Activated T-cell treated with anti-CD3 and anti-CD28 coated beads for 1 hour (primary cell): ENCODE measurements at places on chromosomes 11 and 22.

DNA sequence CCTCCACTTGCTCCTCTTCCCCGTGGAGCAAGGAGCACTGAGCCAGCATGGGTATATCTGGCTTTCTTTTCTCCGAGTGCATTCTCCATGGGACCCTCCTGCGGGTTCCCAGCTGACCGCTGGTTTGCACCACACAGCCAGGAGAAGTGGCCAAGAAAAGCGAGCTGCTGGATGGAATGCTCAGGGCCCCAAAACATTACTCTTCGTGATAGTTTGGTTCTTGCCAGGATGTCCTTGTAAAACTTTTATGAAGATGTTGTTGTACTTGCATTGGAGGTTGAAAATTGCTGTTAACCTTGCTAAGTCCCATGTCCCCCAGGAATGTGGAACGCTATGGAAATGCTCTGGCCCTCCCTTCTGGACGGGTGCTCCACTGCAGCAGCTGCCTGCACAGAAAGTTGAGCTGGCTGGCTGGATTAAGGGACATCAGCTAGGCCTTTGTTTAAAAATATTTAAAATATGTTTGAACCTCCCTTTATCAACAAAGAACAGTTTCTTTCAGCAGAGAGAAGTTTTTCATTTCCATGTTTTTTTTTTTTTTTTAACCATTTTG lies 68.7 kb downstream of the ZNRF3 start:
- DNase-seq = no peak

DNA sequence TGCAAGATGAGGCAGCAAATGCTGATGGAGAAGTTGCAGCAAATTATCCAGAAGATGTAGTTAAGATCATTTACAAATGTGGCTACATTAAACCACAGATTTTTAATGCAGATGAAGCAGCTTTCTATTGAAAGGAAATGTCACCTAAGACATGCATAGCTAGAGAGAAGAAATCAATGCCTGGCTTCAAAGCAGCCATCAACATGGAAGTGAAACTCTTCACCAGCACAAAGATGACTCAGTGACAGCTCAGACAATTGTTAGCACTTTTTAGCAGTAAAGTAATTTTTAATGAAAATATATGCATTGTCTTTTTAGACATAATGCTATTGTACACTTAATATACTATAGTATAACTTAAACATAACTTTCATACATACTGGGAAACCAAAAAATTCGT lies 71.4 kb downstream of the FANCF start:
- no peak for DNase-seq

- DNase-seq = no peak
Observed at GRCh38 chr11:48033918-48034341, 53.6 kb downstream of the PTPRJ start.

GRCh38 chr22:49426618-49427266 lies 400.9 kb downstream of the BRD1 start:
- no peak for DNase-seq

- DNase-seq = no peak
Observed at GRCh38 chr11:113728814-113729213, 22.7 kb upstream of the TMPRSS5 start.

GRCh38 chr11:47369676-47370075 lies 8.7 kb downstream of the SPI1 start:
- no peak for DNase-seq

GRCh38 chr11:32781721-32782120 lies 12.7 kb downstream of the CCDC73 start:
- DNase-seq = no peak

DNA sequence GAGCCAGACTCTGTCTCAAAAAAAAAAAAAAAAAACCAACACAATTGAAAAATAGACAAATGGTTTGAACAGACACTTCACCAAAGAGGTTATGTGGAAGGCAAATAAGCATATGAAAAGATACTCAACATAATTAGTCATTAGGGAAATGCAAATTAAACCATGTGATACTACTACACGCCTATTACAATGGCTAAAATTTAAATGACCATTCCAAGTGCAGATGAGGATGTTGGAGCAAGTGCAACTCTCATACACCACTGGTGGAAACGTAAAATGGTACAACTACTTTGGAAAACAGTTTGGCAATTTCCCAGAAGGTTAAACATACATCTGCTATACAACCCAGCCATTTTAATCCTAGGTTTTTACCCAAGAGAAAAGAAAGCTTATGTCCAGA lies 24.3 kb downstream of the EIF4ENIF1 start:
- DNase-seq = no peak

GRCh38 chr11:65309006-65309405 lies 5.7 kb upstream of the CDC42EP2 start:
- no peak for DNase-seq

DNA sequence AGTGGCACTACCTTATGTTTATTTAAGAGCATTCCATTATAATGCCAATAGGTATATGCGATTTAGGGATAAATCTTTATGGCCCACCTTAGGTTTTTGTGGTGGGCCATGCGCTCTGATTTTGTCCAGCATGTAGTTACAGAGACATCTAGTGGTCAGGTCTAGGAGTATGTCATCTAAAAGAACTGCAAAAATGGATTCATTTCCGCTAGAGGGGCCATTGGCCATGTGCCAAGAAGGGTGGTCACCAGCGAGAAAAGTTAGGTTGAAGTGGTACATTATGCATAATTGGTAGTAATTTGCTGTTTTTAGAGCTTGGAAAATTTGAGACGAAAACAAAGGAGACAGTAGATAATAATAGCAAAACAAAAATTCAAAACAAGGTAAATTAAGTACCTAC lies 27.7 kb downstream of the LRRC4C start:
- DNase-seq = no peak

DNA sequence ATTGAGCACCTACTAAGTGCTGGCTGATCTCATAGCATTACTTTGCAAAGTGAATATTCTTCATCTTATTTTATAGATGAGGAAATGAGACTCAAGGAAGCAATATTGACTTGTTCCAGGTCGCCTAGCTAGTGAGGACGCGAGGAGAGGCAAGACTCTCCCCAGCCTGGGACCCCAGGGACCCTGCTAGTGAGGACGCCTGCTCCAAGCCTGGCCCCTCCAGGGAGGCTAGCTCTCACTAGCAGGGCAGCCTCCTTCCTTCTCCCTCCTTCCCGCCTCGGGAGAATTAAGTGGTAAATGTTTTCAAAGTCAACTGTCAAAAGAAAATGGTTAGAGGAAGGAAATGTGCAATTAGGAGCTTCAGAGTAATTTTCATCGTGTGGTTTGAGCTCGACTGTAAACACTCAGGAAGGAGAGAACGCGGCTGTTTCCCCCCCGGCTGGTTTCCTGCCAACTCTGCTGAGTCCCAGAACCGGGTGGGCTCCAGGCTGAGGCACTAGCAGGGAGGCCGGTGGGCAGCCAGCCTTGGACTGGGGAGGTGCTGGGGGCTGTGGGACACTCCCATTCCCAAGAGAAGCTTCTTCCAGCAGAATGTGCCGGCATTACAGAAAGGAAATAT lies 17.9 kb downstream of the MYEOV start:
- no peak for DNase-seq

DNA sequence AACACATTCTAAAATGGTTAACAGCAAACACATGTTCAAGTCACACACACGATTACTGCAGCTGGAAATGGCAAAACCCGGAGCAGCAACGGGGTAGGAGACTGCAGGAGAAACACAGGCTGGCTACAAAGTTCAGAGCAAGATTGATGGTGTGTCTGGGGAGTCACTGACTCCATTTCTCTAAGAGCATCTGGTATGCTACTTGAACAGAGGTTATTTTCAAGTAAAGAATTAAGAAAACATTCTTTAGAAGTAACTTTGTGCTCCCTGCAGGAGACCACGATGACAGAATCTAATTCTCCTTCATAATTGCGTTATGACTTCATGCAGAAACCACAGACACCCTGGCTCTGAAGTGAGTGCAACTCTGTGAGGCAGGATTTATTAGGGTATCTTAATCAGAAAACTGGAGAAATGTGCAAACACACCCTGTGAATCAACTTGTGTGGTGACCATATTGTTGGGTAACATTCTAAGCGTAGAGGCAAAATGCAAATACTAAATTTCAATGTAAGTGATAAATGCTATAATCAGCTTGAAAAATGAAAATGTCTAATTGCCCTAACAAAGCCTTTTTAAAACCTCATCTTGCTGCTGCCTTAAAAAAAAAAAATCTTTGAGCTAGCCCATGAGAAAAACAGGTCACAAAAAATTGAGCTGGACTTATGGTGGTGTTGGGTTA lies 303.0 kb downstream of the CADM1 start:
- no peak for DNase-seq

- DNase-seq = no peak
Observed at GRCh38 chr22:24417200-24417599, 10.2 kb upstream of the ADORA2A start.

GRCh38 chr11:107733518-107733917 lies 21.7 kb upstream of the SLN start:
- no peak for DNase-seq

- no peak for DNase-seq
Observed at GRCh38 chr11:93494357-93494756, 48.8 kb downstream of the SMCO4 start.

DNA sequence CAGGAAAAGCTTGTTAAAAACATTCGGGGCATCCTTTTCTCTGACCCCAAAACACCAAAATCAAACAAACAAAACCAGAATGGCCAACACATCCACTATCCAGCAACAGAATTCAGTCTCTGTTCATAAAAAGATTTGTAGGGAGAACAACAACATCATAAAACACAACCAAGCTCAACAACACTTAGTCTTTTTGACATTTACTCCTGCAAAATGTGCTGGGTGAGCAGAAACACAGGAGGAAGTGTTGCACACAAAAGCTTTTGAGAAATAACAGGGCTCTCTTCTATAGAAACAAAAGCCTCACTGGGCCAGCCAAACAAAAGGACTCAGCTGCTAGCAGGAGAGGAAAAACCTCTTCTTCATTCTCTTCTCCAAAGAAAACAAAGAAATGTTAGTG lies 736.0 kb upstream of the CCDC90B start:
- no peak for DNase-seq

DNA sequence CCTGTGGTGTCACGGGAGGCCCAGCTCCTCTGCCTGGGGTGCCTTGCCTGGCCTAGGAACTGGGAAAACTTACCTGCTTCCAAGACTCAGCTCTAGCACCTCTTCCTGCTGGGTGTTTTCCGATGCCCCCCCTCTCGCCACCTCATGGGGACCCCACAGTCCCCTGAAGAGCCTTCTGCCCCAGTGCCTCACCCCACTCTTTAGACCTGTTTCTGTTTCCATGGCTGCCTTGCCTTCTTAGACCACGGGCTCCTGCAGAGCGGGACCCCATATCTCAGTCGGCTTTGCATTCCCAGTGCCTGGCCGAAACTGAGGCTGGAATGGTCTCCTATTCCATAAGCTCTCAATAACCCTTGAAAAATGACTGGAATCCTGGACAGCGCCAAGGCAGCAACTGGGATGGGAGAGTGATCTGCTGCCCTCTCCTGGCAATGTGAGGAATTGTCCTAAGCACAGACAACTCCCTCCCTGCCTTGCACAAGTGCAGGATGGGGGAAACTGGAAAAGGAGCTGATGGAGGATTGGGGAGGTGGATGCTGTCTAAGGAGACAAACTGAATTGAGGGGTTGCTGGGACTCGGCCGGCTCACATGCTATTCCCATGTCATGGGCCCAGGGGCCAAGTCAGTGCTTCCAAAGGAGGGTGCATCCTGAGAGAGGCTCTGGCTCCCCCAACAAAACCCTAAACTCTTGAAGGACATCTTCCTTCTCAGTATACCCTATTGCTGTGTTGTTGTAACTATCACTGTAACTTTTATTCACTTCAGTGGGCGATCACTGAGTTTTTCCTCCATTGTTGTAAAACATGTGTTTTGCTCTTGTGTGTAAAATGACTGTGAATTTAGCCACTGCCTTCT lies 26.6 kb upstream of the IL17RA start:
- DNase-seq = peak; percentile 17

- no peak for DNase-seq
Observed at GRCh38 chr11:117722082-117722481, 74.9 kb downstream of the DSCAML1 start.

DNA sequence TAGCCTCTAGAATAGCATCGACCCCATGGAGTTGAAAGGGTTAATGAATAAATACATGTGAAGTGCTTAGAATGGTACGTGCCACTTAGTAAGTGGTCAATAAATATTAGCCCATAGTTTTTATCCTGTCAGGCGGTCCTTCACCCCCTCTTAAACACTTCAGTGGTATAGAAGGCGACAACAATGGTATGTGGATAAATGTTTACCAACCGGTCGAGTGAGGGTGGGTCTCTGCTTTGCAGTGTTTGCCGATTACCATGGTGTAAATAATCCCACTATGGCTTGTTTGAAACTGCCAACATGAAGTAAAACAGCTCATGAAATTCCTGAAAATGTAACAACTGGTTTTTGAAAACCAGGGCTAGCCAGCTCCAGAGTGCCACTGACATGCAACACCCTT lies 541.2 kb downstream of the BUD13 start:
- DNase-seq = no peak

- DNase-seq = no peak
Observed at GRCh38 chr22:33864723-33865130, 55.5 kb downstream of the LARGE1 start.

GRCh38 chr22:23158516-23159290 lies 13.4 kb downstream of the RAB36 start:
- no peak for DNase-seq

GRCh38 chr22:49786976-49787706 lies 40.5 kb downstream of the BRD1 start:
- DNase-seq = no peak

GRCh38 chr11:65630215-65630614 lies 7.7 kb upstream of the SIPA1 start:
- DNase-seq = no peak

GRCh38 chr11:95134491-95134890 lies 44.8 kb downstream of the ENDOD1 start:
- no peak for DNase-seq

DNA sequence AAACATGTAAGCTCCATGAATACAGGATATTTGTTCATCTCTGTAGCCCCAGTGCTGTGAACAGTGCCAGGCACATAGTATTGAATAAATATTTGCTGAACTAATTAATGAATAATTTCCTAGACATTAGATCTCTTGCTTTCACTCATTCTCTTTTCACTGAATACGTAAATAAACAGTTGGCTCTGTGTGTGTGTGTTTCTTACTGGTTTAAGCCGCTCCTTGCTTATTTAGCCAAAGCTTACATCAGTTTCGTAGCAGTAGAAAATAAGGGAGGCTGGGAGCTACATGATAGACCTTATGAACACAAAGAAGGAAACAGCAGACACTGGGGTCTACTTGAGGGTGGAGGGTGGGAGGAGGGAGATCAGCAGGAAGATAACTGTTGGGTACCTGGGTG lies 17.2 kb downstream of the KREMEN1 start:
- DNase-seq = no peak

- no peak for DNase-seq
Observed at GRCh38 chr11:124717786-124718651, 21.7 kb upstream of the NRGN start.

- DNase-seq = no peak
Observed at GRCh38 chr22:44633647-44634046, 68.4 kb upstream of the PRR5 start.

- DNase-seq = no peak
Observed at GRCh38 chr11:79503028-79503427, 62.2 kb upstream of the TENM4 start.

- DNase-seq = no peak
Observed at GRCh38 chr22:23511627-23512347, 68.3 kb downstream of the IGLL1 start.

GRCh38 chr11:71222318-71223080 lies 29.9 kb downstream of the SHANK2 start:
- no peak for DNase-seq

GRCh38 chr11:19181531-19182261 lies 20.1 kb downstream of the CSRP3 start:
- DNase-seq = no peak
